Pulmonary artery endothelial cell (primary cell): ENCODE measurements at places on chromosomes 11 and 22.
A peak's percentile ranks its signal among the peaks of the same experiment; 100 is the strongest.

DNA sequence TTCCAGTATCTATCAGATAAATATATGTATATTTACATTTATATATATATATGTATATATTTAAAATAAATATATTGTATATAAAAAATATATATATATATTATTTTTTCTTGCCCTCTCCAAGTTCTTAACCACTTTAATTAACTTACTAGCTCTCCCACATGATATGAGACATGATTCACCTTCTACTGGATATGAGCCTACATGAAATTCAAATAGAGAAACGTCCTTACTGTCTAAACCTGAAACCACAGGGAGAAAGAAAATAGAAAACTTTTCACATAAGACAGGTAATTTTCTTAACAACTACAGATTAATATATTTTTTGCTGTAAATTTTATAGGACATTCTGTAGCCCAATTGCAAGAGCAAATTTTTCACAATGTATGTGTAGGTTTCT lies 391.6 kb downstream of the ETS1 start:
- DNase-seq, result no peak

- DNase-seq, result no peak
Observed at GRCh38 chr11:73387594-73388264, 11.5 kb downstream of the RELT start.

DNA sequence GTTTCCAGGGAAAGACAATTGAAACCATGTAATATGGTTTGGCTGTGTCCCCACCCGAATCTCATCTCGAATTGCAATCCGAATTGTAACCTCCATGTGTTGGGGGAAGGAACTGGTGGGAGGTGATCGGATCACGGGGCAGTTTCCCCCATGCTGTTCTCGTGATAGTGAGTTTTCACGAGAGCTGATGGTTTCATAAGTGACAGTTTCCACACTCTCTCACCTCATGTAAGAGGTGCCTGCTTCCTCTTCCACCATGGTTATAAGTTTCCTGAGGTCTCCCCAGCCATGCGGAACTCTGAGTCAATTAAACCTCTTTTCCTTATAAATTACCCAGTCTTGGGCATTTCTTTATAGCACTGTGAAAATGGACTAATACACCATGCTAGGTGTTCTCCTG lies 148.3 kb upstream of the CADM1 start:
- no peak for DNase-seq

DNA sequence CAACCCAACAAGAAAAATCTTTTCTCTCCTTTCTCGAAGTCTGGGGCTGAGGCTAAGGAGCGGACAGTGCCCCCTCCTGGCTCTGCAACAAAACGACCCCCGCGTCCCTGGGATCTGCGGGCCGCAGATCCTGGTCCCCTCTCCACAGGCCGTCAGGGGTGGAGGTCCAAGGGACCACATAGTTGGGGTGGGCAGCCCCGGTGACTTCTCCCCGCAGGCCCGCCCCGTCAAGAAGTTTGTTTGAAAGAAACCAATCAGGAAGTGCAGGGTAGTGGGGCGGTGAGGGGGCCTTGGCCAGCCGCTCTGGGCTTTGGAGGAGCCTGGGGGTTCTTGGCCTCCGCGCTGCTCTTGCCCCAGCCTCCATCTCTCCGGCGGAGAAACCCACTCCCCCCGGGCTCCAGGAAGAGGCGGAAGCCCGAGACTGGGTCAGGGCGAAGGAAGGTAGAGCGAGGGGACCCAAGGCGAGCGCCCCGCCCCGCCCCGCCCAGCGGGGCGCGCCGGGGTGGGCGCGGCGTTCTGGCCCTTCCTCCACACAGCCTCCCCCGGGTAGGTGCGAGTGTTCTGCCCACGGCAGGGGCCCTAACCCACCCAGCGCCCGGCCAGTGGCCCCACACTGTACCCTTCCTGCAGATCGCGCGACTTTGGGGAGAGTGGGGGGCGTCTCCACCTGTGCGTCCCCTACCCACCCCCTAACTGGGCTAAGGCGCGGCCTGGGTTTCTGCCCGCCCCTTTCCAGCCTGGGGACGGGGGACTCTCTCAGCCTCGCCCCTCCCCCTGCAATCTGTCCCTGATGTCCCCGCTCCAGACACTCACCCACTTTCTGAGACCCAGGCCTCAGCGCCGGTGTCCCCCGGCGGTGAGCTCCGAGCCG lies 1.3 kb downstream of the TP53I11 start:
- DNase-seq, result no peak

DNA sequence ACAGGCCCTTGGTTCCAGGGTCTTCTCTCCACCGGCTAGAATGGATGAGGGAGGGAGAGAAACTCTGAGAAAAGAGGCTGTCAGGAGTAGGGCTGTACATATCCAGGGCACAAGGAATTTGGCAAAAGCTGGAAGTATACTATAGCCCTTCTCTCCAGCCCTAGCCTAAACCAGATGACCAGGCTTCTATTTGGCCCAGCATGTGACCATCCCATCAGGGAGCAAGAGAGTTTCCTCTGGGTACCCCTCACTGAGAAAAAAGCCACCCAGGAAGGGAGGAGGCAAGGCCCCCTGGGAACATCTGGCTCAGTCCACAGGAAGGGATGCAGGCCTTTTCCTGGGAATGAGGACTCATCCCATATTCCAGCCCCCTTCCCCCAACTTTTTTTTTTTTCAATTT lies 8.3 kb downstream of the CD44 start:
- no peak for DNase-seq

GRCh38 chr11:109971184-109971523 lies 122.0 kb upstream of the ZC3H12C start:
- peak; percentile 78 for DNase-seq

DNA sequence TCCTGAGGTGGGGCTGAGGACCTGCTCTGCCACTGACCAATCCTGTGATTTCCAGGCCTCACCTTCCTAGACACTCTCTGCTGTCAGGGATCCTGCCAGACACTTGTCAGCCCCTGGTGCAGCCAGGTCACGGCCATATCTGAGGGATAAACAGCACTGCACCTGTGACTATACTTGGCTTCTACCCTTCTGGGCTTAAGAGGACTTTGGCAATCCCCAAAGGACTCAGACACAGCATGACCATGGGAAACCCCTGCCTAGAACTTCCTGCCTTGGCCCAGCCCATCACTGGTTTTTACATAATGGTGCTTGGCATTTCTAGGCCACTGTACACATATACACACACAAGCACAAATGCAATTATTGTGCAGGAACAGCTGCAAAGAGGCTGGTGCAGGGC lies 11.6 kb upstream of the OLFML1 start:
- DNase-seq, result no peak

GRCh38 chr11:122779047-122779629 lies 59.2 kb upstream of the CRTAM start:
- DNase-seq, result no peak

- no peak for DNase-seq
Observed at GRCh38 chr22:50439314-50439870, 35.4 kb downstream of the SBF1 start.

GRCh38 chr22:38219632-38220031 lies 17.8 kb downstream of the MAFF start:
- DNase-seq, result no peak

- no peak for DNase-seq
Observed at GRCh38 chr11:123338997-123339752, 90.9 kb upstream of the GRAMD1B start.

- no peak for DNase-seq
Observed at GRCh38 chr11:7530013-7530640, 16.3 kb downstream of the PPFIBP2 start.
